ENCODE measurements at places on chromosomes 3 and 15.

GRCh38 chr15:100125401-100126191 lies 216.2 kb downstream of the ADAMTS17 start:
- no peak for DNase-seq

- DNase-seq: no peak
These were observed 26.3 kb downstream of the ABCC5 start for GRCh38 chr3:183991403-183991802.

- no peak for DNase-seq
These were observed 1.4 kb upstream of the GREM1 start for GRCh38 chr15:32716216-32716914.

DNA sequence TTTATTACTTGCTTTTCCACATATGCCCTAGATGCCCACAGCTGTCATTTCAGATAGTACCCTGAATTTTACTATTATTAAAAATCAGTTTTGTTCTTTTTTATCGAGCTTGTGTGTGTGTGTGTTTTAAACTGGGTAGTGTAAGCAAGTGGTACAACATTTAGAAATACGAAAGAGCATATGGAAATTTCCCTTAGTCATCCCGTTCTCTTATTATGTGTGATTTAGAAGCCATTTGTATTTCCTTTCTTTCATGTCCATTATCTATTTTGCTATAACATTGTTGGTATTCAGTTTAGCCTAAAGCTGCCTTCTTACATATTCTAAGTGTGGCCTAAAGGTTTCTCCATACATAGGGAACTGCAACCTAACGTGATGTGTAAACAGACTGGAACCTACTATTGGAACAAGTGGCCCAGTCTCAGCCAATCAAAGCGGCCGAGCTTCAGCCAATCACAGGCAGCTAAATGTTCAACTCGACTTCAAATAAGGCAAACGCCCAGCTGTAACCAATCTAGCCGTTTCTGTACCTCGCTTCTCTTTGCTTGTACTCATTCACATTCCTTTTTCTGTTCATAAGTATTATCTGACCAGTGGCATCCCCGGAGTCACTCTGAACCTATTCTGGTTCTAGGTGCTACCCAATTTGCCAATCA lies 14.7 kb upstream of the SYN2 start:
- no peak for DNase-seq

- DNase-seq: no peak
These were observed 730.7 kb downstream of the SQOR start for GRCh38 chr15:46365572-46365971.

GRCh38 chr15:95324656-95325055 lies 1005.8 kb upstream of the NR2F2 start:
- DNase-seq: no peak

DNA sequence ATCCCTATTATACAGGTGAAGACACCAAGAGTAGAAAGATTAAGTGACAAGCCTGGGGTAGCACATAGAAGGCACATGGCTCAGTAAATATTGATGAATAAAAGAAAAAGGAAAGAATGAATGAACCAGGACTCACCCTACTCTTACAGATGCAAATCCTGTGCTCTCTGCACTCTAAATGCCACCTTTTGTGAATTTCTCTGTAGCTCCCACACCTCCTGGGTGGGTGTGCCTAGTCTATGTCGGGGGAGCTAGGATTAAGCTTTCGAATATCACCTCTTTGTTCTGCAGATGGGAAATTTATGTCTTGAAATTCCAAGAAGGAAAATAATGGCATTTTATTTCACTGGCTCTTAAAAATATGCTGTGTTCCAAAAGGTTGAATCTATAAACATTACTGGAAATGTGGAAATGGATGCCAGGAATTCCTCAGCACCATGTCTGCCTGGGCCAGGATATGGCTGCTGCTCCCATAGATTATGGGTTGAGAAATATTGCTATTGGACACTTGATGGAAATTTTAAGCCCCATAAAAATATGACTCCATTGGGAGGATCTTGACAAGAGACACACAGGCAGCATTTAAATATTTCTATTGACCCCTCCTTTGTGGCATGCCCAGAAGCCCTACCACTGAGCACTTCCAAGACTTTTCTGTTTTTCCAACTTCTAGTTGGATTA lies 43.3 kb downstream of the CCNB2 start:
- no peak for DNase-seq

GRCh38 chr15:75712668-75713337 lies at the start of gene CSPG4:
Gene CSPG4, minus strand, starts transcription at chr15:75712848. Its CDS starts 93 bp downstream, at chr15:75712755.
- DNase-seq: no peak

DNA sequence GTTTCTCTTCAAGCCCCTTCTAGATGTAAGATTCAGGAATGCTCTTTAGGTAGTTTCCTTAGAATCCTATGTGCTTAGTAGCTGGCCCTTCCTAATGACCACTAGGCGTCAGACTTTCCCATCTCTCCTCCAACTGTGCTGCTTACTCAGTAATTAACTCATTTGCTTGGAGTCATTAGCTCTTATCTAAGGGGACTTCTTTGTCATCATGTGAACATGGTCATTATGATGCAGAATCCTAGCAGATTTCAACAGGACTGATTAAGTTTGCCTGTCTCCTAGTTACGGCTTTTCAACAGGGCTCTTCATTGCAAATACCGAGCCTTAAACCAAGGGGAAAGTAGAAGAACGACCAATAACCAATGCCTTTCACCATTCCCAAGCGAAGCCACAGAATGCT lies 46.4 kb downstream of the GJD2 start:
- peak; percentile 40 for DNase-seq

DNA sequence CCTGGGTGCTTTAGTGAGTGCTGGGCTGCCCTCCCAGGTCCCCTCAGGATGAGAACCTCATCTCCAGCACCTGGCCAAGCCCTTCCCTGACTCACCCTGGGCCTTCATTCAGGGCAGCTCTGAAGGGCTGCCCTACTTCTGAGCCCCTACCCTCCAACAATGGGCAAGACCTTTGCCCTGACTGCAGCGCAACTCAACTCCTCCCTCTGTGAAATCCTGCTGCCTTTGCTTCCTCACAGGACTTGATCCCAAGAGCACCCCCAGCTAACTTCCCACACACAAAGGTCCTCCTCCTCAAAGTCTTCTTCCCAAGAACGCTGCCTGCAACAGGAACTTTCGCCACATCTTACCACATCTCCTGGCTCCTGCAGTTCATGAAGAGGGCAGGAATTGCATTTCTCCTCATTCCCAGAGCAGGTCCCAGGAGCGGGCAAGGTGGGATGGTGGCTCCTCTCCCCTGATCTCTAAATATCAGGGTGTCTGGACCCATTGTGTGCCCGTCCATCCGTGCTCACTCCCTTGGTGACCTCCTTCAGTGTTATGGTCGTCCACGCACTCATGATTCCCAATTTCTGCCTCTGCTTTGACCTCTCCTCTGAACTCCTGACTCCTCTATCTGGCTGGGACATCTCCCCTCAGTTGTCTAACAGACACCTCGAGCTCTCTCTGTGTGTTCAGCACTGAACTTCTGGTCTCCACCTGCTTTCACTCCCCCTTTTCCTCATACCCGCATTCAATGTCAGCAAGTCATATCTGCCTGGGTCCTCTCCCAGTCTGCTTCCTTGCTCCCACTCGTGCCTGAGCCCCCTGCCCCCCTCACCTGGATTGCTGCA lies 4.5 kb upstream of the SSUH2 start:
- no peak for DNase-seq

- DNase-seq: no peak
These were observed 13.3 kb downstream of the TLE3 start for GRCh38 chr15:70084461-70084860.

- no peak for DNase-seq
These were observed 102.2 kb downstream of the CTNNB1 start for GRCh38 chr3:41301548-41301947.

- DNase-seq: no peak
These were observed 15.3 kb upstream of the RPL32 start for GRCh38 chr3:12856626-12857025.

- no peak for DNase-seq
These were observed 92.0 kb upstream of the TPM1 start for GRCh38 chr15:62950462-62950931.

GRCh38 chr15:48433226-48433886 lies 102.1 kb downstream of the DUT start:
- DNase-seq: no peak

- no peak for DNase-seq
These were observed 445.8 kb upstream of the NAALADL2 start for GRCh38 chr3:174413062-174413912.

DNA sequence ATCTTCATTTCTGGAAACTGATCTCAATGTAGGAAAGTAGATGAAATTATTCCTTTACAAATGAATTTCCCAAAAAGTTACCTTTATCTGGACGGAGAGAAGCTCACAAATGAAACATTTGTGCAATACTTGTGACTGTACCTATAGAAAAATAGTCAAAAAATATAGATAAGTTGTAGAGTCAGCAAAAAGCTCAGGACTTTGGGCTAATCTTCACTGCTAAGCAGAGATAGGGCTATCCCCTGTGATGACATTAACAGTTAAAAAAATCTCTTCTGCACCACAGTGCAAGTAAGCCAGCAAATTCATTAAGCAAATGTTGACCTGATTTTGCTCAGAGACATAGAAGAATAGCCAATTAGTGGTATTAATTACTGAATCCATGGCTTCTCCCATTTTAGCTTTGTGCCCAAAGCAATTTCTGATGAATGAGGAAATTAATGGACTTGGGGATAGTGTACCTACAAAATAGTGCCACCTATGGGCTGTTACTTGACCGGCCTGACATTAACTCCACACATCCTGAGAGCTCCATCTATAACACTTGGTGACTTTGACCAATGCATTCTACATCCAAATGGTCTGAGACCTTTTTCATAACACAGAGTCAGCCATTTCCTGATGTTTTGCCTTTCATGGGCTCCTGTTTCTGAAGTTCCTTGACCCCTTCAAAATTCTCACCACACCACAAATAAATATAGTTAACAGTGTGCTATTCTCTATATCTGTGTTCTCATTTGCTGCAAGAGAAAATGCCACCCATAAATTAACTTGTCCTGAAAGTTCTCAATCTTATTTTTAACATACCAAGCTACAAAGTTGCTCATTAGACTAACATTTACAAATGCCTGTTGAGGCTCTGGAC lies 105.0 kb downstream of the SSR3 start:
- DNase-seq: peak; percentile 17

DNA sequence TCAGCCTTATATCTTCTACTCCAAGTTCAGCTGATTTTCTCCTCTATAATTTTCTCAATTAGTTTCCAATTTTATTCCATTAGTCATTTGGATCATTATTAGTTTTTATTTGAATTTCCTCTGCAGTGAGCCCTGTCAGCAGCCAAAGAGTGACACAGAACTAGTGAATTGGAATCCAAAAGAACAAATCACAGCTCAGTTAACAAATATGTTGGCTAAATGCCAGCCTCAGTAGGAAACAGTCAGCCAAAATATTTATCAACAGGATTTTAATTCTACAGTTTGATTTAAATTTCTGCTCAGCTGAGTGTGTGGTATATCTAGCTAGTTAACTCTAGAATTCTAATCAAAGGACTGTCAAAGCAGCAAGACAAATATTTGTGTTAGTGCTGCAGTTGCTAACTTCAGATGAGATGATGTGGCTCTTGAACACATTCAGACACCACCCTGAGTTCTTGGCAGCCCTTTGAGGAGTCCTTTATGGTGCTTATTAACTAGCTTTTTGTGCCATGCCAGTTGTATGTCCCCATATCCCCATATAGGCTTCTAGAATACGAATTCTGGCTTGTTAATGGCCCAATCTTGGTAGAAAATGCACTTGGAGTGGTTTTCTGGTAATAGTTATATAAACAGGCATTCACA lies 194.5 kb downstream of the CPNE4 start:
- no peak for DNase-seq

GRCh38 chr15:37094915-37095711 lies 5.2 kb downstream of the MEIS2 start:
- no peak for DNase-seq

- DNase-seq: no peak
These were observed 16.0 kb downstream of the NKIRAS1 start for GRCh38 chr3:23900744-23901143.

- no peak for DNase-seq
These were observed 18.3 kb downstream of the LRRC49 start for GRCh38 chr15:70910958-70911357.

- DNase-seq: no peak
These were observed 25.0 kb downstream of the MAP6D1 start for GRCh38 chr3:183800243-183800863.

- DNase-seq: no peak
These were observed 38.0 kb downstream of the RNF13 start for GRCh38 chr3:149850787-149851584.

GRCh38 chr3:24242012-24242698 lies 252.5 kb downstream of the THRB start:
- DNase-seq: no peak

DNA sequence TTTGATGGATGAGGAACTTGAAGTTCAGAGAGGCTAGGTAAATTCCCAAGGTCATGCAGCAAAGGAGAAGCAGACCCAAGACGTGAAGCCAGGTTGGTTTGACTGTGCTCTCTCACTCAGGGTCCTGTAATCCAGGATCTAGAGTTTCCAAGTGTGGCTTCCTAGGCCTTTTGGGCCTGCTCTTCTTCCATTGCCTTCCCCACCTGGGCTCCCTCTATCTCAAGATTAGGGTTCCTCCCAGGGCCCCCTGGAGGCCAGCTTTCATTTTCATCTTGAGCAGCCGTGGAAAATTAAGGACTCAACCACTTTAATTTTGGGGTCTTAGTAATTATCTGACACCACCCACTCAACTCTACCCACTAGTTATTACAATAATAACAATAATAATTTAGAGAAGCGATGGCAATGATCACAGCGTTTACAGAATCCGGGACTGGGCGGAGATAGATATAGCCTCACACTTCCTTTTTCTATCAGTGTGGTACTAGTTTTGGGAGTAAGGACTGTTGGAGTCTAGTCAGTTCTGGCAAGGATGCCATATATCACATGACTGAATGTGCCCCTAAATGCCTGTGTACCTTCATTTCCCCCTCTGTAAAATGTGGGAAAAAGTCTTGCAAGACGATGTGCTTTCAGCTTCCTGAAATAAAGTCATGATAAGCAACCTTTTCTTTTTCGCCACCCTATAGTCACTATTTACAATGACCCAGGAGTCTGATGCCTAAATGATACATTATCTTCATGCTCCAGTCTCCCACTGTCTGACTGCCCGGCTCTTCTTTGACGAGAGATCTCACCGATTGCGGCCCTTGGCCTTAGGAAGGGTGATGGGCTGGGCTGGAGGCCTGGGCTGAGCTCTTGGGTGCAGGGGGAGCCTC lies 30.2 kb upstream of the MAGEF1 start:
- DNase-seq: no peak

DNA sequence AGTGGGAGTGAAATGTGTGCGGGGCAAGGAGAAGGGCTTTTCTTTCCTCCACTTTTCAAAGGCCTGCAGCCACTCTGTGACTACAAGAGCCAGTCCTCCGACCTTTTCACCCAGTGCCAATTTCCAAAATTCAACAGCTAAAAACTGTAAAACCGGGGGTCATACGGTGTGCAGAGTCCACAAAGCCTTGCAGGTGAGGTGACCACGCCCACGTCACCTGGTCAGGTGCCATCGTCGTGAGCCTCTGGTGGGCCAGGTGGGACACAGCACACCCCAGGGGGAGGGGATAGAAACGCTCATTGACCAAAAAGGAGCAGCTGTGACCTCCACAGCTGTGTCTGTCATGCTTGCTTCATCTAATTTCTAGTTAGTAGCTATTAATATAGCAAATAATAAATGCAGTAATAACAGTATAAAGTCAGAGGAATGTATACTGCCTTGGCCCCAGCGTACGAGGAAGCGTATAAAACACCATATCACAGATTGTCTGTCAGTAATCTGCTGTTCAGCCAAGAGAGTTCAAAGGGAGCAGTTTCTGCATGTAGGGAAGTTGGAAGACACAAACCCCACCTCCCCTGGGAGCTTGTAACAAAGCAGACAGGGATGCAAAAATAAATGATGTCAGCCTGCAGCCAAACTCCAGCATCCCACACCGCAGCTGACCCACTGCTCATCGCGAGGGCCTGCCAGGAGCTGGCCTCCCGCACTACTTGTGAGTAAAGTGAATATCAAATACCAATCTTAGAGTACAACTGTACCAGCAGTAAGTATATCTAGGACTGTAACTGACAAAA lies 86.7 kb downstream of the VGLL4 start:
- no peak for DNase-seq

Data from NCI-H460 (cell line).